T-helper 17 cell (primary cell): ENCODE measurements at places on chromosomes 12 and 14.

GRCh38 chr14:59101476-59101875, 87.0 kb upstream of the DAAM1 start:
- no peak for DNase-seq

DNA sequence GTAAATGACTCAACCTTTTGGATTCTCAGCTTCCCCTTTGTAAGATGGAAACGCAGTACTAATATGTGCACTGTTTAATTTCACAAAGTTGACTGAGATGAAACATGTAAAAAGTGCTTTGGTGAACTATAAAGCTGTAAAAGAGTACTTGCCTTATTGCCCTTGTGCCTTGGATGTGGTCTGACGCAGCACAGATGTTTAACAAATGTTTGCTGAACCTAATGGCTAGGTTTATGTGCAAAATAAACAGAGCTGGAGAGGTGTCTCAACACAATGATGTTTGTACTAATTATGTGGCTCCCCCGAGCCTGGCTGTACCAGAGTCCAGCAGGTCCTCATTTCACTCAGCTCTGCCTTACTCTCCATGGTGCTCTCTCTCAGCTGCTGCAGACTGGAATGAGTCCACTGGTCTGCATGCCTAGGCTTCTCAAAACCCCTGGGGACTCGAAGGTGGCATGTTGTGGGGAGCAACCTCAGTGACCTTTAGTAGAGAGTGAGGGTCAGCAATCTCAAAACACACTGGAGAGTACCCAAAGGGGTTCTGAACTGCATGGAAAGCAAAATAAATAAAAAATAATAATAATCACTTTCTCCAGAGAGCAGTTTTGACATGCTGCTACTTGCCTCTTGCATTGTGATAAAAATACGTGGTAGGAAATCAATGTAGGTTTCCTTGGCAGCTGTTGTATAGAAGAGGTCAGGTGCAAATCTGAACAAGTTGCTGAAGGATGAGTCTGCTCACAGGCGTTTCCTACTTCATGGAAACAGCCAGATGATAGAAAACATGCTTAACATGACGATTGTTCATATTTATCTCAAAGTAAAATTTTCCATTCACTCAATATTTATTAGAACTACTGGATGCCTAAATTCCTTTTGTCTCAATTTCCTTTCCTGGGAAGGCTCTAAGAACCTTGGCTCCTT, 8.5 kb upstream of the AMIGO2 start:
- no peak for DNase-seq

DNA sequence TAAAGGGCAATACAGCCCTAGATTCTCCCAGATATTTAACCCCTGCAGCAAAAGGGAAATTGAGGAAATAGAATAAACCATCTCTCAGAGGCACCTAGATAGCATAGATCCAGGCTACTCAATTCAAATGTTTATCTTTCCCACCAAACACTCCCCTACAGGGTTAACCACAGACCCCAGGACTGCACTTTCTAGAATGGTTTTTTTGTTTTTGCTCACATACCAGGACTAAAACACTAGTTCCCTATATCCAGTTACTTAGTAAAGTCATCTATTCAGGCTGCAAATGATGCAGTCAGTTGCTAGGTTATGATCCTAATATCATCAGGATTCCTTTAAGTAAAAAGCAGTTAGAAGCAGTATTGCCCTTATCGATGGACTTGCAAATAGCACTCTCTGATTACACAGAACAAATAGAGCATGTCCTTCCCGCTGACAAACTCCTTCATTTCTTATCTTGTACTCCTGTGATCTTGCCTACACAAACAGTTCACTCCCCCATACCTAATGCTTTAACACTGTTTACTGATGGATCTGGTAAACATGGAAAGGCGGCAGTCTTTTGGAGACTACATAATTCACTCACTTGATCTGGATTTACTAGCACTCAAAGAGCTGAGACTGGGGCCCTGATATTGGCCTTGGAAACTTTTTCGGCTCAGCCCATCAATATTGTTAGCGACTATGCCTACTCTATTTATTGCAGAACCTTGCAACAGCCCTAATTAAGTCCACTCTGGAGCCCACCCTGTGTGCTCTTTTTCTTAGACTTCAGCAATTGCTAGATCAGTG, 257.2 kb upstream of the DIO2 start:
- DNase-seq, result no peak

DNA sequence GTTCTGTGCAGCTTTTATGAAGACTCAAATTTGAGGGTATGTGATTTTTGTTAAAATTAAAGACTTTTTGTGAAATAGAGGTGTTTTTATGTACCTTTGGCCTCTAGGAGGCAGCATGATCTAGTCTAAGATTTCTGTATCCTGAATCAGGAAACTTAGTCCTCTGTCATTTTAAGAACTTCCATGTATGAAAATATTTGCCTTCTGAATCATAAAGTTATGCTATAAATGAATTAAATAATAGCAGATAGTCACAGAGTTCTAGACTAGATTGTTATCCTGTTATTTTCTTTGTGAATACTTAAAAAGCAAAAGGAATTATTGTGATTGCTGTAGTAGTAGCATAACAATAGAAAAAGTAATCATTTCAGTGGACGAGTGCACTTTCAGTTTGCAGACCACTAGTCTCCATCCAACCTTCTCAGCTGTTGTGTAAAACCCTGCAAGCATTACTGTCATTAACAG, 56.3 kb downstream of the FGD4 start:
- DNase-seq, result no peak

DNA sequence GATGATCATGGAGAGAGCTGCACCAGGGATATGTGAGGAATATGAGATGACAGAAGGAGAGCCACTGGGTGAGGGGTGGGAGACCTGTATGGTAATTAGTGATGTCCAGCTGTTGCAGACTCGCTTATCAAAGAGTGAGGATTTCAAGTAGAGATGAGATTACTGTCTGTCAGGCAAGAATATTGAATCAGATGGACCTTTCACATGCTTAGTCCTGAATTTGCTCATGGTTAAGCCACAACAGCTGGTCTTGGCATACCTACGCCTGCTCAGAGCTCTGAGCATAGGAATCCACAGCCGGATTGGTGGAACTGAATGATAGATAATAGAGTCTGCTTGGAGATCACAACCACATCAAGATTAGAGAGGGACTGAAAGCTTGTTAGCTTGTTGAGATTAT, 115.2 kb upstream of the ARHGAP5 start:
- no peak for DNase-seq

DNA sequence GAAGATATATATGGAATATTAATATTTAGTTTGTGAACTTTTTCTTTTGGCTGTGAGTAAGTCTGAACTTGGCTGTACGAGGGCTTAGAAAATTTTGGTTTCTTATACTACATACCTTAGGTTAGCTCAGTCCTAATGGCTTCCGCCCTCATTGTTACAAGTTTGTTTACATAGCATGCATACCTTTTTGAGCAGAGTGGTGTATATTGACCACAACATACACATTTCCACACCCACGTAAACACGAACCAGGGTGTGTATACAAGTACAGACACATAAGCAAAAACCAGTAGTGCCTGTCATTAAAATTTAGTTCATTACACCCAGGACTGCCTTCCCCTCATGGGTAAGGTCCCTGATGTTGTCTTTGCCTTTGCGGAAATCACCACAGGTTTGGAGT, 230.2 kb upstream of the RGS6 start:
- DNase-seq, result no peak

- no peak for DNase-seq
Observed at GRCh38 chr14:57352396-57353170, 37.8 kb upstream of the NAA30 start.

DNA sequence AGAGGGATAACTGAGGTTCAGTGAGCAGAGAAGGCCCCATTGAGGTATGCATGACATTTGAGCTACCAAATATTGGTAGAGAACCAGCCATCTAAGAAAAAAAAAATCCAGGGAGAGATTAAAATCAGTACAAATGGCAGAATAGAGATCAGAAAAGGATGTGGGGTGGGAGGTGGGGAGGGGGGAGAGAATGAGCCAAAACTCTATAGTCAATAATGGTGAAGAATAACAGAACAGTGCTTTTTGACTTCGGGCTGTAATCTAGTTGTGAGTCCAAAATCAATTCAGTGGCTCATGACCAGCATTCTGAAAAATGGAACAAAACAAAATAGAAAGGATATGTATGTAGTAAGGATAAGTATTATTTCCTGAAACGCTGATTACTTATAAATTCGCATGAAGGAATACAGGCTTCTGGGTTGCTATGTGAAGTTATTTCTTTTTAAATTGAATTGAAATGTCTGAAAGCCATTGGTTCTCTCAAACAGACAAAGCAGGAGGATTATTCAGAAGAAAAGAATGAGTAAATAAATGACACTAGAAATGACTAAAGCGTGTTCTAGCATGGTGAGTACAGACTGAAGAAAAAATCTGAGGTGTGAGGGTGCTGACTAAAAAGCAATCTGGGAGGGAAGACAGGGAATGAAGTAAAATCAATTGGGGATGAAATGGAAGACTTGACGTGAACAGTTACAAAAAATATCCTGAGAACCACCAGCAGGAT, 72.4 kb downstream of the ATP2B1 start:
- DNase-seq, result no peak

GRCh38 chr12:50246873-50247612, 36.3 kb downstream of the LIMA1 start:
- no peak for DNase-seq

DNA sequence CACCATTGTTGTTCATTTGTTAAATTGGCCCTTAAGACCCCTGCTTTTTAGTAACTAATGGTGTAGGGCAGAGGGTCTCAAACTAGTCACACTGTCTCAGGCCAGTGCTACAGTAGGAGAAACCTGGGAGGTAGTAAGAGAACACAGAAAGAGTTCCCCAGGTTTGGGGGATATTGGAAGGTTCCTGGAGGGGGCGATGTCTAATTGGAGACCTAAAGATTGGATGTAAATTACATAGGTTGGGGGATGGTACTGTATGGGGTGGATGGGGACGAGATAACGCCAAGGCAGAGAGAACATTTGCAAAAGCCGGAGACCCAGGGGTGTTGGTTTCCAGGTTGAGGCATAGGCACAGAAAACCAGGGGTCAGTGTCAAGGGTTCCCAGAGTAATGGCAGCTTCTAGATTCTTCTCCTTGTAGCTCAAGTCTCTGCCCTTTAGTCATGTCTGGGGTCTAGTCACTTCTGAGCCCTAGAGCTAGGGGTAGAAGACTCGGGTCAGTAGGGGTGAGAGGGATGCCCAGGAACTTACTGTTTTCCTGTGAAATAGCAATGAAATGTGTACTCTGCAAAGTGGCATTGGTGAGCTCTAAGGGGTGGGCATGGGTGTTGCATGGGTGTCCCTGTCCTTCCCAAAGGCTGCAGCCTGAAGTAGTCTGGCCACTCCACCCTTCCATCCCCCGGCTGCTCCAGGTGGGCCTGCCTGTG, 21.8 kb downstream of the PLEKHG3 start:
- no peak for DNase-seq

DNA sequence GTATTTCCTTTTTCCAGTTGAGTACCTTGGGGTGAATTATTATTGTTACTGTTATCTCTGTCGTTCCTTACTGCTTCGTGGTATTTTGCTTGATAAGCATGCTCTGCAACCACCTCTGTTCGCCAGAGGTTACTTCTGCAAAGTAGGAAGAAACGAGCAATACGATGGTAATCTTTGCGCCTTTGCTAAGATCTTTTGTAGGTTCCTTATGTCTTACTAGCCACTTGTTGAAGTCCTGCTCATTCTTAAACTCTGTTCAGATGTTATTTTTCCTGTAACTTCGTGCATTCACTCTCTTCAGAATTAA, 729 bp upstream of the M6PR start:
- no peak for DNase-seq

GRCh38 chr12:129771238-129771637, 132.6 kb downstream of the TMEM132D start:
- no peak for DNase-seq

- DNase-seq, result no peak
Observed at GRCh38 chr12:117502233-117502632, 140.8 kb upstream of the NOS1 start.

DNA sequence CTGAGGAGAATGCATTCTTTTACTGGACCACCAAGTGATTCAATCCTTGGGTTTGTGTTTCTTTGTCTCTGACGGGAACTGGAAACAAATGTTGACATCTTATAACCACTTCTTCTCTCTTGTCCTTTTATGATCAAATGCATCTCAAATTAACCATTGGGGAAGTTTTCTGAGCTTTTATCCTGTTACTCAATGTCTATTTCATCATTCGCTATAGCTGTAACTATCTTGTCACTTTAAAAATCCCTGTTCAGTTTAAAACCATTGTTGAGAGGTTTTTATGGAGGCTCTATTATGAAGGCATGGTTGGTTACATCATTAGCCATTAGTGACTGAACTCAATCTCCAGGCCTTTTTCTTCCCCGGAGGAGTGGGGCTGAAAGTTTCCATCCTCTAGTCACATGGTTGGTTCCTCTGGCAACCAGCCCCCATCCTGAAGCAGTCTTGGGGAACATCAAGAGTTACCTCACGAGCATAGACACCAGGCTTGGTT, 2.7 kb upstream of the CLEC6A start:
- DNase-seq, result no peak

DNA sequence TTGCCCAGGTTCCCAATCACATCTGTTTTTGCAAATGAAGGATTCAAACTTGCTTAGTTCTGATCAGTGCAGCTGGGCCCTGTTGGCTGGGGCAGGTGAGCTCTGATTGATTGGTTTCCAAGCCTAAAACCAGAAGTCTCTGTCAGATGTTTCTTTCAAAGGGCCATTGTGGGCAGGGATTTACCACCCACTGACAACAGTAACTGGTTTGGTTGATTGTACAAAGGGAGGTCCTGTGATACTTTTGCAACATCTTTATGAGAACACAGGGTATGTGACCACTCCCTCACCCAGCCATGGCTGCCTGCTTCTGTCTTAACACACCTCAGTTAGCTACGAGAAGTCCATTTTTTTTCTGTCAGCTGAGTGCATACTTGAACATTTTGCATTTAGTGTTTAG, 184.1 kb downstream of the FLRT2 start:
- DNase-seq, result no peak

DNA sequence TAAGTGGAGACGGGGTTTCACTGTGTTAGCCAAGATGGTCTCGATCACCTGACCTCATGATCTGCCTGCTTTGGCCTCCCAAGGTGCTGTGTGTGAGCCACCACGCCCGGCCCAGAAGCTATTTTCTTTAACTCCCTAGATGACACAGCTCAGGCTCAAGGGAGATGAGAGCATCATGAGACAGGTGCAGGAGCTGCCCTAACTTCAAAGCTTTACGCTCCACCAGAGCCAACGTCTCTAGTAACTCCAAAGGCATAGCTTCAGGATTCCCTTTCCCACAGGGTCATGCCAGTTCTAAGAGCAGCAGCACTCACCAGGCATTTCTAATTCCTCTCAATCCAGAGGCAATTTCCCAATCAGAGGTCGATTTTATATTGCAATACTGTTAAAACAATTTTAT, 21.0 kb downstream of the NDUFA12 start:
- DNase-seq, result no peak

- no peak for DNase-seq
Observed at GRCh38 chr12:26130728-26131127, 5.9 kb upstream of the BHLHE41 start.

- DNase-seq, result no peak
Observed at GRCh38 chr14:91858536-91859275, 8.6 kb downstream of the TC2N start.
